ENCODE measurements at places on chromosomes 2 and 18.

- no peak for DNase-seq
These were observed 510.5 kb upstream of the TNP1 start for GRCh38 chr2:217370391-217370790.

GRCh38 chr2:25228848-25229278 lies 60.5 kb upstream of the POMC start:
- no peak for DNase-seq

GRCh38 chr2:186884587-186884986 lies 35.6 kb upstream of the ZSWIM2 start:
- DNase-seq: no peak

DNA sequence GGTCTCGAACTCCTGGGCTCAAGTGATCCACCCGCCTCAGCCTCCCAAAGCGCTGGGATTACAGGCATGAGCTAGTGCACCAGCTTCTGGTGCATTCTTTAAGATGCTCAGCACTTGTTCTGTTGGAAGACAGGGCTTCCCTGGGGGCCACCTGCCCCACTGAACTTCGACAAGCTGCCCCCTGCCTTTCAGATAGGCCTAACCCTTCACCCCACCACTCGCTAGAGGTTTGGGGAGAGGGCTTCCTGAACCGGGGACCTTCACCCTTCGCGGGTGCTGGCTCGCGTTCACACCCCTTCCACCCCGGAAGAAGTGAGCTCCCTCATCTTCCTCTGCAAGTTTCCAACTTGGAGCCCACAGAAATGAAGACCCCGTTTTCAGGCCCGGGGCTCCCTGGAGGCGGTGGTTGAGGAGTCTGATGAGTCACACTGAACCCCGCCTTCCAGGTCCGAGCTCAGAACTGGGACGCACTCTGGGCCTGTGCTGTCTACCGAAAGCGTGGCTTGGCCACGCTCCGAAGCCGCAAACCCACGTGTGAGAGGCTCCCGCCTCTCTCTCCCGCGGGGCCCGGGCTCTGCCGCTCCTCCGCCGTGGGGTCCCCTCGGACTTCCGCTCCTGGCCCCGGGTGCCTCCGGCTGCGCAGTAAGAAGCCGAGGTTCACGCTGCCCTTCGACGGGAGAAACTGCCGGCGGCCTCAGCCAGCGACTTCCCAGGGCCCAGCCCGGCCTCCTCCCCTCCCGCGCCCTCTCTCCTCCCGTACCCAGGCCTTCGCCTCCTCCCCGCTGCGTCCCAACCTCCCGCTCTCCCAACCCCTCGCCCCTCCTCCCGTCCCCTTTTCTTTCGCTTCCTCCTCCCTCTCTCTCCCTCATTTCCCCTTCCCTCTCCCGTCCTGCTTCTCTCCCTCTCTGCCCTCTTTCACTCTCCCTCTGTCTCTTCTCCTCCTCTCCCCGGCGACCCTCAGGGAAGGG lies 47.5 kb upstream of the SP3 start:
- peak; percentile 29 for DNase-seq
